ENCODE measurements at places on chromosomes 5 and 9.

DNA sequence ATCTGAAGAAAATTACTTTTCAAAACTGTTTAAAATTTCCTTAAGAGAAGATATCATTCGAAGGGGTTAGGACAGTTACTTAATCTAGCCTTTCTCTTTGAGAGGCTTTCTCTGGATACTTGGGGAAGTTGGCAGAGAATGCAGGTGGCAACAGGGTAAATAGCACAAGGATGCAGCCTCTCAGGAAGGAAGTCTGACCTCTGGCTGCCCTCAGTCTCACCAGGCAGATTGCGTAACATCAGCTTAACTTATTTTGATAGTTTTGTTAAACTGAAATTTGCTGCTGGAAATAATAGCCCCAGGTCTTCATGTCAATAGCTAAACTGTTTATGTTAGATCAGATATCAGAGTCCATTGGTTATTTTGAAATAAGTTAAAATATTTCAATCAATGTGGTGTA is 20.4 kb downstream of the CCDC192 start:
- no peak for DNase-seq

GRCh38 chr9:105255421-105255820 is 11.0 kb downstream of the SLC44A1 start:
- DNase-seq: no peak

DNA sequence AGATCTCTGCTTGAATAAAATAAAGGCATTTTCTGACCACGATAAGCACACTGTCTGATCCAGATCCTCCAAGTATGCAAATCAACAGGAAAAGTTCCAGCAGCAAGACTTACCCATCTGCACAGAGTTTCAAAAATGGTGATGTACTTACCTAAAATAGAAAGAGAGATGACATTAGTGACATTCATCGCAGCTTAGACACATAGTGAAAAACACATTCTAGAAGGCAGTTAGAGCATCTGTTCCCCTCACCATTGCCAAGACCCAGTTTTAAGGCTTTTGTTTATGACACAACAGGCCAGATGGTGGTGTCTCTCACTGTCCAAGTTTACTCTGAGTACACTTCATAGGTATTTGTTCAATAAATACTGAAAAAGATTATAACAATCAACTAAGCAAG is 207.7 kb downstream of the PDE4D start:
- peak; percentile 94 for DNase-seq

DNA sequence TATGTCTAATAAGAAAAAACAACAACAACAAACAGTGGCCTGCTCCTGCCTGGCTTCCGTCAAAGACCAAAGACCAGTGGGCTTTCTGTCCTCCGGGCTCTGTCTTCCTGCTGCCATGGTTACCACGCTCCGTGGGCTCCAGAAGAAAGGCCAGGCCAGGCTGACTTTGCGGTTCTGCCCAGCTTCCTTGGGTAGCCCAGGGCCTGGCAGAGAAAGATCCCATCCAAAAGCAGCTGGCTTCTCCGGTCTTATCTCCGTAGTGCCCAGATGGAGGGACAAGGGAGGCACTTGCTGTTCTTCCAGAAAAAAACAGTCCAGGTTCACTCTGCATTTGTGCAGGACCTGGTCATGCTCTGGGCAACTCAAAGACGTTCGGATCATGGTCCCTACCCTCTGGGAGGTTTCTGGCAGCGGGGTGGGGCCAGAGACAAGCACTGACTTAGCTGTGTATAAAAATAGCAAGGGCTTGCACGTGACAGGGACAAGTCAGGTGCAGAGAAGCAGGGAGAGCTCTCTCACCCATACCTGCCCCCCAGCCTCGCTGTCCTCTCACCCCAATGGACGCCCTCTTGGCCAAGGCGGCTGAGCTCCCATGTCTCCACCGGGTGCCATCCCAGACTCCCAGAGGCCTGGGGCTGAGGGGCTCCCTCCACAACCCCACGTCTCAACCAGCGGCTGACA is 212.2 kb downstream of the C9orf50 start:
- no peak for DNase-seq

DNA sequence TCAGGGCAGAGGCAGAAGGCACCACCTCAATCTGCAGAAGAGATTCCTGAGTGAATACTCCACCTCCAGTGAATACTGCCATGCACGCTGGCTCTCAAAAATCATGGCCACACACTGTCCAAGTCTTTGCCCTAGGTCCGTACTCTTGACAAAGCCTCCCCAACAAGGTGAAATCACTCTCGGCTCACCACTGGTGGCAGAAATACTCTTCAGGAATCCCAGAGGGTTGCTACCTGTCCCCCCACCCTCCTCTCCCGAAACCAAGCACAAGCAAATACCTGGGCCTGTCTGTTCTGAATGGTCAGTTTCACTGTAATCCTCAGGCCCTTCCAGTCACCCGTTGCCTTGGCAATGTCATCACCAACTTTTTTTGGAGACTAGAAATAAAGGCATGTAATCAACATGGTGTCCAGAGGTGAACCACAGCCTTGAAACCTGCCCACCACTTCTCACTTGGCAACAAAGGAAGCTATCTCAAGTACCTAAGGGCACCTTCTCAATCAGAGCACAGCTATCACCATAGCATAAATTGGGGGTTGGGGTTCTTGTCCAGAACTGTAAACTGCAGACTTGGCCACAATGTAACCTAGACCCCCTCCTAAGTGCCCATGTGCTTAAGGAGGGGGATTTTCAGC is 1.8 kb downstream of the RPL12 start:
- DNase-seq: no peak

All from NCI-H524 treated with DMSO at 0.1 percent for 48 hours (cell line).